ENCODE measurements at places on chromosomes 5 and 9.
A peak's percentile ranks its signal among the peaks of the same experiment; 100 is the strongest.

- peak; percentile 85 for DNase-seq
Observed at GRCh38 chr5:132427281-132428146, 58.0 kb downstream of the SLC22A5 start.

- DNase-seq = no peak
Observed at GRCh38 chr5:79202076-79202475, 33.9 kb upstream of the JMY start.

DNA sequence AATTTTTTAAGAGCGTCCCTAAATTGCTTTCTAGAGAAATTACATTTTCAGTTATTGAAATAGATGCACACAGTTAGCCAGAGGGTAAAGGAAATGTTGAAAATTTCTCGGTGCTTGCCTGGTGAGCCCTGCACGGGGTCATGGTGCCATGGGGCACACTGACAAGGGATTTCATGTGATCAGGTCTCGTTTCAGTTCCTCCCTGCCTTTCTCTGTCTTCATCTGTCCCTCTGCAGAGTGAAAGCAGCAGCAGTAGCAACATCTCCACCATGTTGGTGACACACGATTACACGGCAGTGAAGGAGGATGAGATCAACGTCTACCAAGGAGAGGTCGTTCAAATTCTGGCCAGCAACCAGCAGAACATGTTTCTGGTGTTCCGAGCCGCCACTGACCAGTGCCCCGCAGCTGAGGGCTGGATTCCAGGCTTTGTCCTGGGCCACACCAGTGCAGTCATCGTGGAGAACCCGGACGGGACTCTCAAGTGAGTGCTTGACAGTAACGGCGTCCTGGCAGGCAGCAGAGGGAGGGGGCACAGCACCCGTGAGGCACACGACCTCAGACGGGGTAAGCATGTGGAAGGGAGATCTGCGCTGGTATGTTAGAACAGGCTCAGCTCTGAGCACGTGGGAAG is 89.1 kb upstream of the OTULINL start:
- no peak for DNase-seq

GRCh38 chr9:118711843-118712242 is 657.4 kb downstream of the BRINP1 start:
- no peak for DNase-seq

DNA sequence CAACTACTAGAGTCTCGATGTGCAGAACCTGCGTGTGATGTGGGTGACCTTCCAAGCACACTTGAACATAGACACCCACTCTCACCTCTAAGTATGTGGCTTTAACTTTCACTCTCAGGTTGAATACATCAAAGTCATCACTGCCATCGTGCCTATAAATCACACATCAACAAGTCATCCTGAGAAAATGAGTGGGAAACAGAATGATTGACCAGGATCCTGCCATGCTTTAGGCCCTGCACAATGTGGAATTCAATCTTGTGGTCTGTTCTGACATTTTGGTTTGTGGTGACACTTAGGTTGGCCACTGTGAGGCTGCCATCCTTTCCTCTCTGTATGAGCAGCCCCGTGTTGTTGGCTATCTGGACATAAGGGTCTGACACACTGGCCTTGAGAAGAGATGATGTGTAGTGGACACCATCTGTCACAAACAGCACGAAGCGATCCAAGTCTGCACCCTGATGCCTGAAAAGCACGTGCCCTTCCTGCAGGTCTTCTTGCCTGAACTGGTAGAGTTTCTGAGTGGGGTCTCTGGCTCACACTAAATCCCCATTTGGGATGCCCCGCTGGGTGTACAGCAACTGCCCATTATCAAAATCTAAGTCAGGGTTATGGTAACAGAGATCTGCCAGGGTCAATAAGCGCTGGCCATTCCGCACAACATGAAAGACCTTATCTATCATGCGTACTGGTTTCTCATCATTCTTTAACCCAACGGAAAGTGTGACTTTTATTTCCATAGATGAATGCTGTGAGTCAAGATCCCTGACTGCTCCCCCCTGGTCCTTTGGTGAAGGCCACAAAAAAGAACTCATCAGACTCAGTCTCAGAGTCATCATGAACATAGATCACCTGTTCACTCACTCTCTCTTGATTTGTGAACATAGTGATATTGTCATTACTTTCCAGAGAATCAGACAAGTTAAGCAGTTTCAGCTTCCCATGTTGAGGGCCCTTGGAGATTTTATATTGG is 116.6 kb downstream of the ESM1 start:
- DNase-seq = no peak

DNA sequence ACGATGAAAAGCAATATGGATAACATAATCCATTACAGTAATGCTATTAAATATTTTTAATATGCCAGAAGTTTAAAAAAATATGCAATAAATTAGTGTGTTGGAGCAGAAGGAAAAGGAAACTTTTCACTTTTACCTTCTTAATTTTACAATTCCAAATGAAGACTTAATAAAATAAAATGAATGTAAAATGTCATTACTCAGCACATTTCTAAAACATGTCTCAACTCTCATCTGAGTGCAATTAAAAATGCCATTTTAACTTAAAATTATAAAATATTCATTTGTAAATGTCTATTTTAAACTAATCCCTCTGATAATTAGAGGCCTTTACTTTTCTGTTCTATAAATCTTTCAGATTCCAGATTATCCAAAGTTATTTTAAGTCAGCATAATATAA is 733.4 kb downstream of the DNAH5 start:
- DNase-seq = no peak

DNA sequence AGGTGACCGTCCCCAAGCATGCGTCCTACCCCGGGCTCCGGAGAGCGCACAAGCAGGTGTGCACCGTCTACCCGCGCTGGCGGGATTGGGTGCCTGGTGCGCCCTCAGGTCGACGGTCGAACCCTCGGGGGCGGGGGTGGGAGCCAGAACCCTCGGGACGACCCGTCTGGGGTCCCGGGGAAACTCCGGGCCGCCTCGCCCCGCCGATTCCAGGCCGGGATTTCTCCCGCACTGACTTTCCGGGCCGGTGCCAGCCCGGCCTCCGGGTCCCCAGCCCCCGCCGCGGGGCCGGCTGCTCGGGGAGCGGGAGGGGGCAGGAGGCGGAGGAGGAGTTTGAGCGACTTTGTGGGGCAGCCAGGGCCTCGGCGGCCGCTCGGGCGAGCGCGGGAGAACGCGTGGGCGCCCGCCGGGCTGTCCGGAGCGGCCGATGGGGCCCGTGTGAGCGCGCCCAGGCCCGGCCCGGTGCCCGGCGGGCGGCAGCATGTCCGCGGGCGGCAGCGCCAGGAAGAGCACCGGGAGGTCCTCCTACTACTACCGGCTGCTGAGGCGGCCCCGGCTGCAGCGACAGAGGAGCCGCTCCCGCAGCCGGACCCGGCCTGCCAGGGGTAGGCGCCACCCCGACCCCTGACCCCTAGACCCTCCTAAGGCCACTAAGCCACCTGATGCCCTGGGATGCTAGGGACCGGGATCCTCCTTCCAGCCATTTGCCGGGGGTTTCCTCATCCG is at the start of gene DAB2IP:
Gene DAB2IP, plus strand, starts transcription at position 340 of the 726 bp plus-strand sequence. Its CDS starts 142 bp downstream, at position 482.
- DNase-seq = no peak

GRCh38 chr5:141150224-141150992 is 551 bp downstream of the PCDHB6 start:
- no peak for DNase-seq

DNA sequence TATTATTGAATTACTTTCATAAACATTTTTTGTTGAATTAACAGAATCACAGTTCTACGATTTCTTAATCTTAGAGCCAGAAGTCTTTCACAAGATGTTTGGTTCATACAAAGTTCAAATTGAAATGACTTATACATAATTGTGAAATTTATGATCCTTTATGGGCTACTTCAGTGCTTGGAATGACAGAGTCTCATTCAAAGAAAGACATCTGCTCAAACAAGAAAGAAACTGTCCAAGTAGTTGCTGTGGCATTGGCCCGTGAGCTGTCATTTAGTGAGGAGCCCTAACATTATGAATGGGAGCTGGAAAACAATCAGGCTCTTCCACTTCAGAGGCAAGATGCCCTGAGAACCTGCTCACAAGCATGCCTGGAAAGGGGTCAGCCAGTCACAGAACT is 63.4 kb downstream of the AUH start:
- no peak for DNase-seq

DNA sequence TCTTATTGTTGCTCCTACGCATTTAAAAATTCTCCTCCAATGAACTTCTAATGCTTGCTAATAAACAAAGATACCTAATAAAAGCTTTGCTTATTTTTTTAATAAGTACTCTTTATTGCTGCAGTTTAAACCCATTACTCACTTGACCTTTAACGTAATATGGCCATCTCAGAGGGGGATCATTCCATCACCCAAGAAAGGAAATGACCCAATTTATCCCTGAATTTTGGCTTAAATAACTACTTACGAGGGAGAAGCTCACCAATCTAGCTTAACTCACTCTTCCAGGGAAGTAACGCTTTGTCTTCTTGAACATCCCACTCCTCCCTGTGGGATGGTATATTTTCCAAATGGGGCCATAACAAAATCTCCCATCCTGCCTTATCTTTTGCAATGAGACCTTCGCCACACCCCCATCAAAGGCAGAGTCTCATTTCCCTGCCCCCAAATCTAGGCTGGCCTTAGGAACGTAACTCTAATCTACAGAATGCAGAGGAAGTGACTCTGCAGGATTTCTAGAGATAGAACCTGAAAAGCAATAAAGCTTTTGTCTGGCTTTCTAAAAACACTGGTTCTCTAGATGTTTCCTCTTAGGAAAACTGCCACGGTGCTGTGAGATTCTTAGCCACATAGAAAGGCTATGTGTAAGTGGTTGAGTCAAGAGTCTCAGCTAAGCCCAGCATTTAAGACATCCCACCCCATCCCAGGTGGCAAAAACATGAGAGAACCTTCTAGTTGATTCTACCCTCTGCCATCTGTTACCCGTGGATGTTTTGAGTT is 310.0 kb downstream of the ASTN2 start:
- no peak for DNase-seq

GRCh38 chr5:129499208-129499852 is 39.2 kb downstream of the ADAMTS19 start:
- DNase-seq = no peak
